ENCODE measurements at places on chromosomes 7 and 10. TPM values are rescaled to one million over a fixed set of nuclear protein-coding genes. Genes with fewer than 3 reads are reported as not detected.

Gene SLC18A2
- total RNA-seq = not detected

Gene RPEL1
- not detected for total RNA-seq

Gene LBX1
- not detected for total RNA-seq

Gene EBF3
- not detected for total RNA-seq

Gene GPR15LG
- total RNA-seq = not detected

Gene MLXIPL
- 6.9 TPM for total RNA-seq

Gene BMPR1A
- 14.5 TPM for total RNA-seq

Gene C10orf143
- total RNA-seq = 0.29 TPM

Gene AGAP5
- total RNA-seq = 18.2 TPM

Gene AKR1C4
- not detected for total RNA-seq

Data from PC-3 (cell line).